RKO (cell line): ENCODE measurements at places on chromosomes 12 and 14.

- DNase-seq: no peak
Measured at GRCh38 chr14:102088012-102088792, 1.4 kb upstream of the HSP90AA1 start.

GRCh38 chr14:100640471-100641273 lies 53.5 kb upstream of the BEGAIN start:
- DNase-seq: no peak

- no peak for DNase-seq
Measured at GRCh38 chr12:117507548-117507947, 146.1 kb upstream of the NOS1 start.

- DNase-seq: no peak
Measured at GRCh38 chr12:124448241-124448954, 119.0 kb downstream of the NCOR2 start.

GRCh38 chr12:31297572-31298514 lies 28.1 kb downstream of the SINHCAF start:
- no peak for DNase-seq

DNA sequence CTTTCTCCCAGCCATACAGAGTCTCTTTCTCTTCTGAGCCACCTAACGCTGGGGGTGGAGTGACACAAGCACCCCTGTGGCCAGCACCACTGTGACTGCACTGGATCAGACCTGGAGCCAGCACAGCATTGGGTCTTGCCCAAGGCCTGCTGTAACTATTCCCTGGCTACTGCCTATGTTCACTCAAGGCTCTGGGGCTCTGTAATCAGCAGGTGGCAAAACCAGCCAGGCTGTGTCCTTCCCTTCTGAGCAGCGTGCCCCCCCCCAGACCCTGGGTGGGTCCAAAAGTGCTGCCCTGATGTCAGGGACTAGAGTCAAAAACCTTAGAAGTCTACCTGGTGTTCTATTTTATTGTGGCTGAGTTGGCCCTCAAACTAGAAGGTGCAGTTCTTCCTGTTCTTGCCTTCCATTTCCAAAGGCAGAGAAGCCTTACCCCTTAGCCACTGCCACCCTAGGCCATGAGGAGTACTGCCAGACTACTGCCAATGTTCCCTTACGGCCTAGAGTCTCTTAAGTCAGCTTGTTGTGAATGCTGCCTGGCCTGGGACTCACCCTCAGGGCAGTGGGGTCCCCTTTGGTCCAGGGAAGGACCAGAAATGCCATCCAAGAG lies 49.9 kb downstream of the PELI2 start:
- no peak for DNase-seq

- DNase-seq: no peak
Measured at GRCh38 chr12:6266541-6266966, 43.9 kb upstream of the PLEKHG6 start.

DNA sequence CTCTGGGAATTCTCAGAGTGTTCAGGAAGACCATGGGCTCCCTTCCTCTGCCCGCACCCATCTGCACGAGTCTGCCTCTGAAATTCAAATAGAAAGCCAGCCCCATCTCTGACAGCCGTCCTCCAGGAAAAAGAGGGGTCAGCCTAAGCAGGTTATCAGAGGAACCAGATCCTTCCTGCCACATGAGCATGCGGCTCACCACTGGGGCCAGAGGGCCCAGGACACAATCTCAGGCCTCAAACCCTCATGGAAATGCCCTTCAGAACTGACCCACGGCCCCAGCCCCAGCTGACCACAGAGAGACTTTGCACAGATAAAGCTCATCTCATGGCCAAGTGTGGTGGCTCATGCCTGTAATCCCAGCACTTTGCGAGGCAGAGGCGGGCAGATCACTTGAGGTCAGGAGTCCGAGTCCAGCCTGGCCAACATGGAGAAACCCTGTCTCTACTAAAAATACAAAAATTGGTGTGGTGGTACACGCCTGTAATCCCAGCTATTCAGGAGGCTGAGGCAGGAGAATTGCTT lies 23.2 kb downstream of the PXN start:
- no peak for DNase-seq

- DNase-seq: no peak
Measured at GRCh38 chr12:99192489-99192888, 455.1 kb upstream of the GARIN6 start.
